ENCODE measurements at places on chromosomes 11 and 22.

DNA sequence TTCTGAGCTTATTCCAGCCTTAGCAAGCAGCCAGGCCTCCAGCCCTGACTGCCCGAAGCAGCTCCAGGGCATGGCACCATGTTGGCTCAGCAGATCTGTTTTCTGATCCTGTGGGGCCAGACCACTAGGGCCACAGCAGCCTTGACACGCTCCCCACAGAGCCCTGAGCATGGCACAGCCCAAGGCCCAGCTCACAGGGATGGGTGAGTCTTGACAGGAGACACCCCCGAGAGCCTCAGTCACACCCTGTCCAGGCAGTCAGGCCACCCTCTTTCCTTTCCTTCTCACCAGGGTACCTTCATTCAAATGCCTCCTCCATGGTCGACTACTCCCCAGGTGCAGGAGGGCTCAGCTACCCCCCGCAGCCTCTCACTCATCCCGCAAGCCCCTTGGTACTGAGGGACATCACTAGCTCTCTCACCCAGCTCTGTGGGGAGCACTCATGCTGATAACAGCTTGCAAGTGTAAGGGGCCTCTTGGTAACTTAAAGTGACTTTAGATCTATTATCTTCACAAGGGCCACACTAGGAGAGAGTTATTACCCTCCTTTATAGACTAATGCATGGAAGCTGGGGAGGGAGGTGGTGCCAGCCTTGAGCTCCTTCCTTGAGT lies 3.9 kb upstream of the CDC42BPG start:
- no peak for DNase-seq

- no peak for DNase-seq
Measured at GRCh38 chr22:29954203-29954855, 71.4 kb downstream of the MTMR3 start.

DNA sequence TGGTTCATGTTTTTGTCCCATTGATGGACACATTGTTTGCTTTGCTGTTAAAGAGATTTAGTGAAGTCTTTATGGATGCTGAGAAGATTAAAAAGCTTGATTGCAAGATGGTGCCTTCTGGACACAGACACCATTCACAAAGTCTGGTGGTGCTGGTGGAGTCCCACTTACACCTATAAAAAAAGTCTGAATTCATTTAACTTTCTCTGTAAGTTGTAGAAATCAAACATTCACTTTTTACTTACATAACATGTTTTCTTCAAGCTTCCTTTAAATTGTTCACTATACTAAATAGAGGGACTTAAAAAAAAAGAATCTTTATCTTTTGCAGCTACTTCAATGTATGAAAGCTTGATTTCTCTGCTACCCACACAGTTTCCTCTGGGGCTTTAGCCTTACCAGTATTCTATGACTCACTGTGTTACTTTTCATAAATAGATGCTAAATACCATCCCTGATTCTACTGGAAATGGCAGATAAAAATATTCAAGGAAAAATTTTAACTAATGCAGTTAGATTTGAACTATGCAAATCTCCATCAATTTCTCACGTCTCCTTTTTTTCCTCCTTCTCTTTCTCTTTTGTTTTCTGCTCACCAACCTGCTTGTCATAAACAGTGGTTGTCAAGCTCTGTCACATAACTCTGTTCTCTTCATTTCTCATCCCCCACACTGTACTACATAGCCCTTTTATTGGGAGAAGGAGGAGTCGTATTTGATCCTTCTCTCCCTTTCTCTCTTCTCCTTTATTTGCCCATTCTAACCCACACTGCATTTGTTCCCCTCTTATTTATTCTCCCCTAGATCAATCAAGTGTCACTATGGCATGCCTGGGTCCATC lies 89.7 kb downstream of the FAM76B start:
- DNase-seq, result no peak

GRCh38 chr11:4699697-4700435 lies 2.2 kb upstream of the OR51E2 start:
- peak; percentile 87 for DNase-seq

DNA sequence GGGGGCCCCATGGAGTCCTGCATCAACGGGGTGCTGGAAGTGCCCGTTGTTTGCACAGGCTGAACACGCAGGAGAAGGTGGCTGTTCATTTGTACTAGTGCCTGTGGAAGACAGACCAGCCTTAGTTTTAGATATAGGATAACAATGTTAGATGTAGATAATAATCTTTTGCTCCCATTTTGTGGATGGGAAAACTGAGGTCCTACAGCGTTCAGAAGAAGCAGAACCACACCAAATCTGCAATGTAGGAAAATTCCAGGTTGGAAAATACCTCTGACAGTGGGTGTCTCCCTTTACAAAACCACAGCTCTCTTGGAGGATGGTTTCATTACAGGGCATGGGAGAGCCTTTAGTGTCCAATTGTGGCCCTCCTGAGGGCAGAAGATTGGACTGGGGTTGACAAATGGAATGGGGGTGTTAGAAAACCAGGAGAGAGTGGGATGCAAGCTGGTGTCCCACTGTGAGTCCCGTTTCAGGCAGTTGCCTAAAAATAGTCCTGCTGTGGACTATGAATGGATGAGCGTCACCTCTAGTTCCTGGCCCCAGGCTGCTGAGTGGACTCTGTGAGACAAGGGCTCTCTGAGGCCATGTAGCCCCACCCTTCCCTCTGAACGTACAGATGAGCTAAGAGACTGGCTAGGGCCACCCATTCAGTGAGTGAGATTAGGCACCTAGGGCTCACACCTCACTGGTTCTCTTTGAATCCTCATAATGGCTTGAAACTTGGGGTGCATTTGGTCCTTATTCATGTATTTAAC lies 508.8 kb downstream of the MN1 start:
- no peak for DNase-seq

GRCh38 chr11:57523419-57523818 lies 7.1 kb downstream of the TIMM10 start:
- no peak for DNase-seq

DNA sequence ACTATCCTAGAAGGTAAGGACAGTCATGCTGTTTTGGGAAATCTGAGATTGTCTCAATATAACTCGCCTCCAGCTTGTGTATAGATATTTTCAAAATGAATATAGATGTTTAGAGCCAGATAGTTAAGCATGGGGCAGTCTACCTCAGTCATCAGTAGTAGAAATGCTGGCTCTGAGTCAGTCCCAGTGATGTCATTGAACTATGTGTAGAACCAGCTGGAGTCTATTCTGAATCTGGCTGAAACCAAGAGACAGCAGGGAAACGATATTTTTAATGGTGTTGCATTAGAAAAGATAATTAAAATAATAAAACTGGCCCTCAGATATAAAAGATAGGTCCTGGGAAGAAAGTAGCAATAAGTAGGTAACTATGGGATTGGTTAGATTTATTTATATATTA lies 25.9 kb downstream of the PIWIL4 start:
- no peak for DNase-seq

- DNase-seq, result no peak
Measured at GRCh38 chr11:121895919-121896318, 220.1 kb downstream of the BLID start.

DNA sequence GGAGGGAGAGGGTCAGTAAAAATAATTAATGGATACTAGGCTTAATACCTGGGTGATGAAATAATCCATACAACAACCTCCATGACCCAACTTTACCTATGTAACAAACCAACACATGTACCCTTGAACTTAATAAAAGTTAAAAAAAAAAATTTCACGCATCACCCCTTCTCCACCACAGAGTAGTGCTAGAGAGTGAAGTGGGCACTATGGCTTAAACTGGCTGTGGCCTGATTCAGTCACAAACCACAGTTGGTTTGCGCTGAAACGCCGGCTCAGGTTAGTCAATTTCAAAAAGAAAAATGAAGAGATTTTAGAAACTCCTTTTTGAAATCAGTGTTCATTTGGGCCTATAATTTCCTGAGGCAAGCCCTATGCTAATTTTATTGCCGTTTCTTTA lies 144.3 kb downstream of the TRPC6 start:
- no peak for DNase-seq

DNA sequence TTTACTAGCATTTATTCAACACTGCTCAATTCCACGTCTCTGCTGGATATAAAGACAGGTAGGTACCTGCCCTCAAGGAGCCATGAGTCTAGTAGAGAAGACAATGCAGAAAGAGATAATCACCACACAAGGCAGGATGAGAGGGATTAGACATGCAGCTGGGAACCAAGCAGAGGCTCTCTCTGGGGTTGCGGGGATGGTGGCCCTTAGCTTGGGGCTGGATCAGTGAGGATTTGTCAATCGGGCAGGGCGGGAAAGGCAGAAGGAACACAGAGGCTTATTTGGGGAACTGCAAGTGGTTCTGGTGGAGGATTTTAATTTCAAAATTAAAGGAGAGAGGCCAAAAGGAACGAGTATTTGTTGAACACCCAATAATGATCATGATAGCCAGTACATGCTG lies 8.5 kb upstream of the DMC1 start:
- DNase-seq, result no peak

DNA sequence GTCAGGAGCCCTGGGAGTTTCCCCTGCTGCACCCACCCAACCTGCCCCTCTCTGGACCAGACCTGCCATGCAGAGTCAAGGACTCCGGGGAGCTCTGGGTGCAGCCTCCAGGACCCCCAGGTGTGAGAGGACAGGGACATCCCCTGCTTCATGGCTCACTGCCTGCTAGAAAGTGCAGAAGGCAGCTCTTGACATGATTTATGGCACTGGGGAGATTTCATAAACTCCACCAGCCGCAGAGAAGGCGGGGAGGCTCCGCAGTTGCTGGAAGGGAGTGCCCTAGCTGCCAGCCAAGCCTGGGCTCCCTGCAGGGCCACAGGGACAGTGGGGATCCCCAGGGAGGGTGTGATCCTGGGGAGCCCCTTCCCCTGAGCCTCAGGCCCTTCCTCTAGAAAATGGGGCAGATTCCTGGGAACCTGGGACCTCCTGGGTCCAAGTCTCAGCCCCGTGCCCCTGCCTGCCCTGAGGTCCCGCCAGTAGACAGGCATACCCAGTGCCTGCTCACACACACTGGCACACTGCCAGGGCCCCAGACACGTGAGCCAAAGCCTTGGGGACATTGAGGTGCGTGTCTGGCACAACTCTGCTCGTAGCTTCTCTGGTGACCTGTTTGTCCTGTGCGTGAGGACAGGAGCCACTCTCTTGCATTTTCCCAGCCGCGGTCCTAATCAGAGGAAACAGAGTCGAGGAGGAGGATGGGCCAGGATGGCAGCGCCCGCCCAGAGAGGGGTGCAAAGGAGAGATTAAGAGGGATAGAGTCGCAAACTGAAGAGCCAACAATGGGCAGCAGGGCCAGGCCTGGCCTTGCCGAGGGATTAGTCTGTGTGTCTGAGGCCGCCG lies 13.8 kb downstream of the CABP7 start:
- no peak for DNase-seq

DNA sequence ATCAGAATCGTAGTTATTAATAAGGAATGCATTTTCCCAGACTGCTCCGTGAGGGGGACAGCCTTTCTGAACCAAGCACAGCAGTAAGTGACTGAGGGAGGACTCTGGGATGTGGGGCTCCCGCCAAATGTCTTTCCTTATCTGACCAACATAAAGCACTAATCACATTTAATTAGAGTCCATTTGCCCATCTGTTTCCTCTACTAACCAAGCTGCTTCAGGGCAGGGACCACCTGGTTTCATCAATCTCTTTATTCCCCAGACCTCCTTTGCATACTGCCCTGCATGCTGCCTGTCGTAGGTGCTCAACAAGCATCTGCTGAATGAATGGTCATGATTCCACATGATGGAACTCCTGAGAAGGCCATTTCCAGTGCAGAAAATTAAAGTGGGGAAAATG lies 29.4 kb downstream of the SMCO4 start:
- DNase-seq, result no peak

DNA sequence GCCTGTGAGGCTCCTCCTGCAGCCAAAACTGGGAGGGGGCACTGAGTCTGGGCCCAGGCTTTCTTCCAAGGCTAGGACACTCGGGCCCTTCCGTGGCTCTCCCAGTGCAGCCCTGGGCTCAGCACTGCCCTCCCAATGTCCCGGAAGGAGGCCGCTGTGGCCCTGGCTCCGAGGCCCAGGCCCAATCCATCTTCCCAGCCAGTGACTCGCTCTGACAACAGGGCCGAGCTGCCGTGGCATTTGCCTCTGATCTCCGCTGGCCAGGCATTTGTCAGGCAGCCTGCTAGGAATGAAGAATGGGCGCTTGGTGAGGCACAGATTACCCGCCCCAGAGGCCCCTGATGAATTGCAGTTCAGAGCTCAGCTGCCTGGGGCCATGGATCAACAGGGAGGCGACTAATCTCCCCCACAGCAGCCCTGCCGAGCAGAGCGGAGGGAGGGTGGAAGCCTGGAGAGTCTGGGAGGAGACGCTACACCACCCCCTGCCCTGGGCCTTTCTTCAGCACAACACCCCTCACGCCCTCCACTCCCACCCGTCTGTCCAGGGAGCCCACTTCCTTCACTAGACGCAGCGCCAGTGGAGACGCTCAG lies 8.3 kb downstream of the FXYD2 start:
- no peak for DNase-seq

- peak; percentile 35 for DNase-seq
Measured at GRCh38 chr22:22855617-22856308, 31.9 kb upstream of the IGLL5 start.

DNA sequence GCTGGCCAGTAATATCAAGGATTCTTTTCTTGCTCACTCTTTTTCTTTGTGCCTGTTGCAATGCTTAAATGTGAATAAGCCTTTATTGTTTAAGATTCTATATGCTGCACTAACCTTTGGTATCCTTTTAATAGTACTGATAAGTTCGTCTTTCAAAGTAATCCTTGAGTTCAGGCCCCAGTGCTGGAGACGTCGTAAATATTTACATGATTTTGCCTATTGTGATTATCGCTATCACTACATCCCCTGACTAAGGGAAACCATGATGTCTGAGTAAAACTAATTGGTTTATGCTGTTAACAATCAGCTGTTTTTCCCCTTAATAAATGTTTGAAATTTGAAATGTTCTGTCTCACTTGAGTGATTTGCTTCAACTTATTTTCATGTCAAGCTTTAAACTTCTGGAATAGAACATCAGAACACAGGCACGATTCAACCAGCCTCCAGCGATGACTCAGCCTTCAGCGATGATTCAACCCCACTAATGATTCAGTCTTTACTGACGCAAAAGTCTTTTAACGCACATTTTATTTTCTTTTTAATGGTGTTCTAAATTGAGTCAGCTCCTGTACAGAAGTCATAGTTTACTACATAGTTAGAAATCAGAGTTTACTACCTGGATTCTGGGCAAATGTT lies 3.9 kb downstream of the HTATIP2 start:
- no peak for DNase-seq

GRCh38 chr22:30781271-30781875 lies 86.7 kb downstream of the OSBP2 start:
- no peak for DNase-seq

- no peak for DNase-seq
Measured at GRCh38 chr11:32065865-32066629, 24.8 kb upstream of the RCN1 start.

DNA sequence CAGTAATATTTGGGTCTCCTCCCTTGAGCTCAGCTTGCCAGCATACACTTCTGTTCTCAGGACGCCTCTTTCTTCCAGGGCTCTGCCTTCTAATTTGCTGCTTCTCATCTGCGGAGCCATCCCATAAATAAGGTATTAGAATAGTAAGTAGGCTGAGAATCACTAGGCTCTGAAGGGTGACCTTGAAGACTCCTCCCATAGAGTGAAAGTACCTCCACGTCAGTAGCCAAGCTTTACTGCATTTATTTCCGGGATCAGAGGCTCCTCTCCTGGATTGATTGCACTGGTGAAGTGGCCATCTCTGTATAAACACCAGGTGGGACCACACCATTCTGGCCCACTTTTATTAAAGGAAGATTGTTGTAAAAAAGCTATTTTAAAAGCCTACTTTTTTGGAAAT lies 315.5 kb downstream of the FAT3 start:
- DNase-seq, result no peak

- DNase-seq, result no peak
Measured at GRCh38 chr11:10540546-10540914, 457 bp downstream of the RNF141 start.

GRCh38 chr22:41885116-41885515 lies 29.8 kb downstream of the SHISA8 start:
- no peak for DNase-seq
